CD4-positive, alpha-beta T cell treated with Interleukin-15 for 4 hours (primary cell): ENCODE measurements at places on chromosomes 4 and X.

DNA sequence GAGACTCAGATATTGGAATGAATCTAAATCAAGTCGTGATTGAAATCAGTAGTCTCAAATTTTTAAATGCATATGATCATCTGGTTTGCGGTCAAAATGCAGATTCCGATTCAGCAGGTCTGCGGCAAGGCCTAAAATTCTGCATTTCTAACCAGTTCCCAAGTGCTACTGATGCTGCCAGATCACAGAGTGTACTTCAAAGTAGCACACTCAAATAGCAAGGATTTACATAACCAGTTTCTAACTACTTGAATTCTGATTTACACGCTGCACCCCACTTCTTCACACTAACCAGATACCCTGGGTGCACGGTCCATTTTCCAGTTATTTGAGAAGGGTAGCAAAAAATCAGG, 752 bp downstream of the MBTPS2 start:
- DNase-seq: no peak

DNA sequence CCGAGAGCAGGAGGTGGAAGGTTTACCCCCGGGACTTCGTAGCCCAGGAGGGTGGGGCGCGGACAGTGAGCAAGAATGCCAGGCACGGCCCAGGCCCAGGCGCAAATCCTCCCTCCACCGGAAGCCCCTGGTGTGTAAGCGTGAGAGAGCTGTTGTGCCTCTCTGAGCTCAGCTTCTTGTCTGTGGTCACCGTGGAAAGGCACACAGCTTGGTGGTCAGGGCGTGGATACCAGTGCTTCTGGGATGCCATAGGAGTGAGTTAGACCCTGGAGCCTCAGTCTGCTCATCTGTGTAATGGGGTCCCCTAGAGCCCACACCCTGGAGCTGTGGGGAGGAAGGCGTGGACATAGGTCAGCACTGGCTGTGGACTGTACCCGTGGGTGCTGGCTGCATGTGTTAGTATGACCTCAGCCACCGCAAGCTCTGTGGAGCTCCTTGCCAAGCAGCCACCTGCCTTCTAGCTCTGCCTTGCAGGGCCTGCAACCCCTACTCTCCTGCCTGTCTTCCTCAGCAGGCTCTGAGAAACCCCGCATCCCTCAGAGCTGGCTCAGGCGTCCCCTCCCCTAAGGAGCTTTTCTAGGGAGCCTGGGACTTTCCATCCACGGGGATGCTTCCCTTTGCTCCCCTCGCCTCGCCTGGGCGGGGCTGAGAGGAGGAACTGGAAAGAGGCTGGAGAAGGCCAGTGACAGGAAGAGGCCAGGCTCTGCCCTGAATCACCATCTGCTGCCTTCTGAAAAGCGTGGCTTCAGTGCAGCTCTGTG, 28.0 kb upstream of the AFAP1 start:
- no peak for DNase-seq

- DNase-seq: no peak
Observed at GRCh38 chrX:16573781-16574180, 76.2 kb upstream of the S100G start.

DNA sequence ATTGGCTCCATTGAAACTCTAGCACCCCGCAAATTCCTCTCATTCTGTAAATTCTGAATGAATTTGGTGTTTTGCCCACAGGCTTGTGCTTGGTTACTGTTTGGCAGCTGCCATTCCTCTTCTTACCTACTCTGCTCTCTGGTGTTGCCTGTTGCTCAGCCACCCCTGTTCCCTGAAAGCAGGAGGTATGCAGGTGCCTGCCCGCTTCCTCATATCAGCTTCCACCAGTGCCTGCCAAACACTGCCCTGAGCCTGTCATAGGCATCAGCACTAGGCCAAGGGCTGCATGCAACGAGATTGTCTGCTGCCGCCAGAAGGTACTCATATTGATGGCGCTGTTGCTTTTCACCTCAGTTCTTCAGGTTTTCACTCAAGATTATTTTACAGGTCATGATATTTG, 978.1 kb downstream of the C4orf33 start:
- DNase-seq: no peak

DNA sequence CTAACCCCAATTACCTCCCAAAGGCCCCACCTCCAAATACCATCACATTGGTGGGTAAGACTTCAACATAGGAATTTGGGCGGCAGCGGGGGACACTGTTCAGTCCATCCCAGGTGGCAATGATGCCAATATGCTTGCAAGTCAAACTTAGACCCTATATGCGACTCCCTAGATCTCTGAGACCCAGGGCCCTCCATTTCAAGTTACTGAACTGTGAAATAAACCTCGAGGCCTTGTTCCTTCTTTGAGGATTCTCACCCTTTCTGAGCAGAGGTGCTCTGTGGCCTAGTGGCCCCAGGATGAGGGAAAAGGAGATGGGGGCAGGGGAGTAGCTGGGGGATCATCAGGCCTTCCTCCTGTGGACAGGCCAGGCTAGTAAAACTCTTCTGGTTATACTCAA, 44.7 kb downstream of the CNGA2 start:
- no peak for DNase-seq

GRCh38 chr4:117773064-117773936, 261.0 kb upstream of the NDST3 start:
- no peak for DNase-seq

- no peak for DNase-seq
Observed at GRCh38 chr4:110415041-110415440, 60.9 kb upstream of the ENPEP start.

GRCh38 chrX:137431693-137432488, 134.0 kb upstream of the ZIC3 start:
- DNase-seq: no peak

GRCh38 chrX:71095033-71095432, 618 bp upstream of the FOXO4 start:
- DNase-seq: no peak

DNA sequence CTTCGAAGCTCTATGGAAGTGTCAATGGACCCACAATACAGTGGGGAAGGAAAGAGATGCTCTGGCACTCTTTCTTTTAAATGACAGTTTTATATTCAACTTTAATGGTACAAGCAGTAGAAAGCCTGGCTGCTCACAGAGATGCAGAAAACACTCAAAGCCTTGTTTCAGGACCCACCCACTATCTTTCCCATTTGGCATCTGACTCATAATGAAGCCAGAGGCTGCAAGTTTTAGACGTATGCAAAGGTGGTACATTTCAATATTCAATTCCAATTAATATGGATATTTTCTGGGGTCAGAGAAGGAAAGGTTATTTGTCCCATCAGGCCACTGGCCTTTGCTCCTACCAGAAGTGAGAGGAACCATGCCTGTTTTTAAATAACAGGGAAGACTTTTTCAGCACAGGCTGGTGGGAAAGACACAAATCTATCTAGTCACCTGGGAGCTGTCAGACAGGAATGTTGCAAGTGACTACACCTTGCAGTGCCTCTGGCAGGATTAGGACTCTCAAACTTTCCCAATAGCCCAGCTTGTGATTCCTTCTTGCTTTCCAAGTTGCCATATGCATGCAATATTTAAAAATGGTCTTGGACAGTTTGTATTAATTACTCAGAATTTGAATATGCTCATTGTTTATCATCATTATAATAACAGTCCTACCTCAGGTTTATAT, 70.0 kb upstream of the RAB40AL start:
- DNase-seq: no peak

DNA sequence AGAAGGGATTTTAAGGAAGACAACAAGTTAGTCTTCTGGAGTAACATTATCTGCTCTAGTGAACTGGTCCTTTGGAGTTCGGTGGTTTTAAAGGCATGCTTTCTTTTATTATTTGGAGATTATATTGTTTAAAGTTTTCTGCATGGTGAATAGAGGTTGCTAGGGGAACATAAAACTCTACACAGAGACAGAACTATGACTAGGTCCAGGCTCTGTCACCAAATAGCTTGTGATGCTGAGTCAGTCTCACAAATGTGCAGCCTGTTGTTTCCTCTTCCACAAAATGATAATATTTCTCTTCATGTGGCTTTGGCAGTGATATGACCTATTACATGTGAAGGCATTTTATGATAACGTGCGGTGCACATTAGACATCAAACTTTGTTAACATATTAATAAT, 132.6 kb downstream of the PACRGL start:
- no peak for DNase-seq

DNA sequence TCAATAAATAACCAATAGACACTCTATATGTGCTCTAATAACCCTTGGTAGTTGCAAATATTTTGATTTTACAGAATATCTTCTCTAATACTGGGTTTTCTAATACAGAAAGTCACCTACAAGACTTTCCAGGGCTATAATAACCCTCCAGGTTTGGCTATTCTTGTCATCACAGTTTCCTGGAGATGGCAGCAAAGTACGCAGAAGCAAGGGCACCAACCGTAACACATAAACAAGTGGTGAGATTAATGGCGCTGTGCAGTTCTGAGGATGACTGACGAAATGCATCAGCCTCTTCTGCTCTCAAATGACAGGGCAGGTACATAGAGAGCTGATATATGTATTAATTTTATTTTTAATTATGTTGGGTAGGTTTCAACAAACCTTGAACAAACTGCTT, 122.4 kb downstream of the C4orf33 start:
- no peak for DNase-seq

- no peak for DNase-seq
Observed at GRCh38 chrX:112802541-112802940, 38.1 kb downstream of the AMOT start.

GRCh38 chr4:77235289-77235854, 78.4 kb downstream of the CCNG2 start:
- no peak for DNase-seq

- DNase-seq: no peak
Observed at GRCh38 chr4:120215350-120215749, 148.7 kb upstream of the MAD2L1 start.

GRCh38 chr4:127482049-127482448, 150.7 kb upstream of the INTU start:
- no peak for DNase-seq

- no peak for DNase-seq
Observed at GRCh38 chr4:79048878-79049277, 109.6 kb upstream of the PAQR3 start.

- no peak for DNase-seq
Observed at GRCh38 chrX:68204521-68205038, 228.7 kb downstream of the OPHN1 start.

DNA sequence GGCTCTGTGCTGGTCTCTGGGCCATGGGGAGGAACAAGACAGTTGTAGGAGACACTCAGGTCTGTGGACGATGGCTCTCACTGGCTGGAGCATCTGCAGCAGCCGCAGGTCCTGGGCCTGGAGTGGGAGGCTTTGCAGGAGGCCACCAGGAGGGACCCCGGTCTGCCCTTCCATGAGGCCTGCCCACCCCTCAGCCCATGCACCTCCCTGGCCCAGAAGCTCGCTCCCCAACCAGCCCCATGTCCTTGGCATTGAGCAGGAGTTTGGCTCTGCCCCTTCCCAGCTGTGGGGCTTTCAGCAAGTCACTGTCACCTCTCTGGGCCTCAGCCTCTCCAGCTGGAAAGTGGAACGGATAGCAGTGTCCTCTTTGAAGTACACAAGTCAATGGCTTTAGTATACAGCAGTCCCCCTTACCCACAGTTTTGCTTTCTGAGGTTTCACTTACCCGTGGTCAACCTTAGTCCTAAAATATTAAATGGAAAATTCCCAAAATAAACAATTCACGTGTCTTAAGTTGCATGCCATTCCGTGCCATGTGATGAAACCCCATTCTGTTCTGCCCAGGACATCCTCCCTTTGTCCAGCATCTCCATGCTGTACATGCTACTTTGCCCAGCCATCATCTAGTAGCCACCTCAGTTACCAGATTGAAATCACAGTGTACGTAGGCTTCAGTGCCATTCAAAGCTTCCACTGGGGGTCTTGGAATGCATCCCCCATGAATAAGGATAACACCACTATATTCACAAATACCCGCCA, 104.0 kb downstream of the CPZ start:
- DNase-seq: no peak

- no peak for DNase-seq
Observed at GRCh38 chrX:70553516-70553915, 108.9 kb downstream of the DLG3 start.

DNA sequence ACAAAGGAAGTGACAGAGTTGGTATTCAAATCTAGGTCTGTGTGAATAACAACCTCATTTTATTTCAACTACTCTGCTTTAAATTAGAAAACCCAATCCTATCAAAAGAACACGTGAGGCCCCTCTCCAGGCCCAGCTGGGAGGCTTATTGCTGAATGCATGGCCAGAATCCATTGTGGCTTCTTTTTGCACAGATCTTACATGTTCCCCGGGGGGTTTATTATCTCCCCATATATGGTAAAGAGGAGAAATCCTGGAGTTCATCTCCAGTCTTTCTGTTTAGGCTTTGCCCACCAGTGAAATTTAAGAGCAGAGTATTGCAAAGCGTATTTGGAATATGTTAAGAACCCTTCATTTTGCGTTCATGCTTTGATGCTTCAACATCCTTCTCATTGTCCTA, 655.6 kb downstream of the IL1RAPL1 start:
- DNase-seq: no peak

DNA sequence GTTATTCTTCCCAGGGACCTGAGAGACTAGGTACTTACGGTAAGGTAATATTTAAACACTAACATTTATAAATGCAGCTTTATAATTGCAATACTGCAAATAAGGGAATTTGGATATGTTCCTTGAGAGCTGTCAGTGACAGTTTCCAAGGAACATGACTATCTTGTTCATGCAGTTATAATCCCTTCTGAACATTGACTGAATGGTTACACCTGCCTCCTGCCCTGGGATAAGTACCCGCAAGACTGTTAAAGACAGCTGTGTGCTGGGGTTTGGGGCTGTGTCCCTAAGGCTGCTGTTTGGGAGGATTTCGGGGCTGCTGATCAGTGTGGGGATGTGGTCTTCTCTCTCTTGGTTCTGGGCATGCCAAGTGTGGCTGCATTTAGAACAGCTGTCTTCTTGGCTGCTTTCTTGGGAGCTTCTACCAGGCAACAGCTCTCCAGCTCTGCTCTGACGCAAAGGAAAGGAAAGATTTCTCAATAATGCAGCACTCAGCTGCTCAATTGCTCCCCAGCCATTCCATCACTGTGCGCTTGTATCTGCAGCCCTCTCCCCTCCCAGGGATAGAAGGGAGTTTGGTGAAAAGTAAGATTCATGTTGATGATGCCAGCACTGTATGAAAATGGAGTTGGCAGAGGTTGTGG, 298.8 kb upstream of the TAPT1 start:
- DNase-seq: no peak
